ENCODE measurements at places on chromosomes 1 and 21. TPM values are rescaled to one million over a fixed set of nuclear protein-coding genes. Genes with fewer than 3 reads are reported as not detected.

- ATAC-seq = no peak
These were observed 169.8 kb downstream of the LEPR start for GRCh38 chr1:65590279-65590678.

- no peak for ATAC-seq
These were observed 386.9 kb downstream of the AMY1C start for GRCh38 chr1:104136621-104137020.

- no peak for ATAC-seq
These were observed 31.1 kb downstream of the YY1AP1 start for GRCh38 chr1:155657463-155657862.

GRCh38 chr1:3743421-3743820, 8.8 kb upstream of the CCDC27 start:
- no peak for ATAC-seq

GRCh38 chr1:96515430-96515829, 206.2 kb upstream of the PTBP2 start:
- ATAC-seq = no peak

Gene DNM3
- 1.6 TPM for total RNA-seq

- no peak for ATAC-seq
These were observed 122.0 kb downstream of the TNNI3K start for GRCh38 chr1:74357150-74357549.

DNA sequence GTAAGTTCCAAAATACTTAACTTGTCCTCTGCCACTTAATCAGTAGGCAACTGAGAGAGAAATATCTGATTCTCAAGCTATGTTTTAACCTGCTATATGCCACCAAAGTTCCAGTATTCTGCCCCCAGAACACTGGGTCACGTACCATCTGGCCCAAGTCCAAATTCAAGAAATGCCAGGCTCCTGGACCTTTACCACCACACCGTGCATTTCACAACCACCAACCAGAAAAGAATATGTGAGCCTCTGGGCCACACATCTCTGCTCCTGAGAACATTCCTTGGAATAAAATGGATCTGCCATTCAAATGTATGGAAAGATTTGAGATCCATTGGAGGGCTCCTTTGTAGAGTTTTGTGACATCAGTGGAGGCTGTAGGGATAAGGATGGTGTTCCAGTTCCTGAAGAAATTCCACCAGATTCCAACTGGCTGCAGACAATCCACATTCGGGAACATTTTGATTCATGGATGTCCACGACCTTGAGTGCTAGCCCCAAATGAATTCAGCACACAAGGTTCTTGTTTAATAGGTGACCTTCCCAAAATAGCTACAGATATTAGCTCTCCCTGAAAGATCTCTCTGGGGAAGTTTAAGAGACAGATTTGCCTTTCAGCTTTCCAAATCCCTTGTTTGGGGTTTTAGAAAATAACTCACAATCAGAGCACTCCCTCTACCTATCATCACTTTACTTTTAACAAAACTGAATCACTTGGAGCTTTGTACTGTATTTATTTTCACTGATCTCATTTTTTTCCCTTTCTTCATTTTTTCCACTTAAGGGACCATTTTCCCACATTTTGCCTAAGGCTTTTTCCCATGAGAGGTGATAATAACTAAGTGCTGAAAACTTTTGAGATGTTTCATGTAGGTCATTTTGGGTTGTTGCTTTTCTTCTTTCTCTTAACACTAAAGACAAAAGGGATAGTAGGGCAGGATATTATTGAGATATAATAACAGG, 128.4 kb upstream of the ZC3H11B start:
- no peak for ATAC-seq

Gene FRRS1
- total RNA-seq = 30.7 TPM

Gene PLEKHA6
- total RNA-seq = 11.1 TPM

Gene ADGRL4
- 3.5 TPM for total RNA-seq

- no peak for ATAC-seq
These were observed 79.1 kb upstream of the KCNE2 start for GRCh38 chr21:34284666-34285065.

- ATAC-seq = no peak
These were observed 9.8 kb upstream of the MTFR1L start for GRCh38 chr1:25809929-25810328.

Gene KCNJ15
- total RNA-seq = 15.5 TPM

DNA sequence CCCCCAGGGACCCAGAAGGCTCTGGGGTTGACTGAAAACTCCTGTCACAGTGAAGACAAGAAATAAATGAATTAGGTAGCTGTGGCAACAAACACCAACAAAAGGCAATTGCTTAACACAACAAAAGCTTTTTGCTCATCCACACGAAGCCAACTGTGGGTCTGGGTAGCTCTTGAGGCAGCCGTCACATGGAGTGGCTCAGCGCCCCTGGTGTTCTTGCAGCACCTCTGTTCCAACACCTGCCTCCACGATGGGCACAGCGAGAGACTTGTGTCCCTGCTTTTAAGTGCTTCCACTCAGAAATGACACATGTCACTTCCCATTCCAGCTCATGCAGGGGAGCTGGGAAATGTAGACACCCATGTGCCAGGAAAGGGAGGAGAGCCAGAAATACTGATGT, 364.5 kb upstream of the DUSP10 start:
- no peak for ATAC-seq

- no peak for ATAC-seq
These were observed 34.4 kb downstream of the LGR6 start for GRCh38 chr1:202227997-202228401.

Gene TTC34
- total RNA-seq = 0.08 TPM

- ATAC-seq = peak; percentile 89
These were observed at the start of the genes EIF3I and TMEM234 for GRCh38 chr1:32221980-32222755. TSS of gene EIF3I (plus strand) at chr1:32222407. CDS start at chr1:32222442, 35 bp downstream. TSS of gene TMEM234 (minus strand) at chr1:32222353. CDS start at chr1:32222322, 31 bp downstream.

DNA sequence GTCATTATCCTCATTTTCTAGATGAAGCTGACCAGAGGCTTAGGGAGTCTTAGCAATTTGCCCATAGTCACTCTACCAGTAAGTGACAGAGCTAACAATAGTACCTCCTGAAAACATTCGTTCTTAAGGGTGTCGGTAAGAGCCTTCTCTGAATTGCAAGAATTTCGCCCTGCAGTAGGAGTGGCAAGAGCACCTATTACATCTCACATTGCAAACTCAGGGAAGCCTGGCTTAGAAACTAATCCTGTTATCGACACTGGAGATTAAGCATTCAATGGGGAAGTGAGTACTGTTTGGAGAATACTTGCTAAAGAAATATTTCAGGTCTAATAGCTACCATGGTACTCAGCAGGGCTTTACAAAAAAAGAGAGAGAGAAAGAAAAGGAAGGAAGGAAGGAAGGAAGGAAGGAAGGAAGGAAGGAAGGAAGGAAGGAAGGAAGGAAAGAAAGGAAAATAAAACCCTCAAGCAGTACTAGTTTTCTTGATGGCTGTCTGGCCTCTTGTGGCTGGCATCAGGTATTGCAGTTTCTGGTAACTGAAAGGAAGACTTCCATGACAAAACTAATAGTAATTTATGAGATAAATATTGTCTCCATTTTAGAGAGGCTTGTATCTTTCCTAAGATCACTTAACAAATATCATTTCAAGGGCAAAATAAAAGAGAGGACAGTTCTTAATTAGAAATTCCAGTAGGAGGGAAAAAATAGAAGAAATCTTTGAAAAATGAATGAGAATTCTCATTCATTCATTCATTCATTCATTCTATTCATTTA, 10.4 kb downstream of the C1orf226 start:
- ATAC-seq = peak; percentile 88

GRCh38 chr1:17966341-17966740, 141.3 kb upstream of the IGSF21 start:
- no peak for ATAC-seq

DNA sequence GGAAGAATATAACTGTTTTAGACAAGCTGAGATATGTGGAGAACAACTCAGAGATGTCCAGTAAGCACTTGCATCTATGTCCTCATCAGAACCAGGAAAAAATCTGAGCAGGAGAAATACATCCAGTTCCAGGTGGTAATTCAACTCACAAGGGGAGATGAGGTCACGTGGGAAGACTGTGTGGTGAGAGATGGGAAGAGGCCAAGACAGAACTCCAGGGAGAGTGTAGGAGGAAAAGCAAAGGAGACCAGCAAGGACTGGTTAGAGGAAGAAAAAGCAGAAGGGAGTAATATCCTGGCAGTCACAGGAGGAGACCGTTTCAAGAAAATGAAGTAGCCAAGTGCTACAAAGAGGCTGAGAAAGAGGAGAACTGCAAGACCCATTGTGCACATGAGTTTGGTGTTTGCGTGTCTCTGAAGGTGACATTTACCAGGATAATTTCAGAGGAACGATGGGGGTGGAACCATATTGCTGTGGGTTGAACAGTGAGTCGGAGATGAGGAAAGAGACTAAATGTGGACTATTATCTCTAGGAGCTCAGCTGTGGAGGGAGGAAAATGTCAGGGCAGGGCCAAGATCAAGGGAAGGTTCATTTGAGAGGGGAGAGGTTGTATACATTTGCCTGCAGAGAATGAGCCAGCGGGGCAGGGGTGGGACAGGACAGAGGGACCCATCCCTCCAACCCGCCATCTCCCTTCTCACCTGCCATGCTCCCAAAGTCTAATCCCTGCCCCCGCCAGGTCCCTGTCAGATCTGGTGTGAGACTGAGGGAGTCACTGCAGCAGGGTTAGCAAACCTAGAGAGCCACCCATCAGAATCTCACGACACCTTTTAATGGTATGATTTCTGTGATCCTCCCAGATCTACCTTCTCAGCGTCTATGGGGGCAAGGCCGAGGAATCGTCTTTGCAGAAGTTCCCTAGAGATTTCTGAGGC, 24.9 kb downstream of the SUSD4 start:
- no peak for ATAC-seq

Data from esophagus mucosa (tissue), 1 donor.